ENCODE measurements at places on chromosomes 2 and 18.
A peak's percentile ranks its signal among the peaks of the same experiment; 100 is the strongest.

- DNase-seq, result no peak
These were observed 34.6 kb downstream of the MBP start for GRCh38 chr18:77098029-77098428.

GRCh38 chr18:48539406-48540250, 797 bp downstream of the CTIF start:
- peak; percentile 74 for DNase-seq

DNA sequence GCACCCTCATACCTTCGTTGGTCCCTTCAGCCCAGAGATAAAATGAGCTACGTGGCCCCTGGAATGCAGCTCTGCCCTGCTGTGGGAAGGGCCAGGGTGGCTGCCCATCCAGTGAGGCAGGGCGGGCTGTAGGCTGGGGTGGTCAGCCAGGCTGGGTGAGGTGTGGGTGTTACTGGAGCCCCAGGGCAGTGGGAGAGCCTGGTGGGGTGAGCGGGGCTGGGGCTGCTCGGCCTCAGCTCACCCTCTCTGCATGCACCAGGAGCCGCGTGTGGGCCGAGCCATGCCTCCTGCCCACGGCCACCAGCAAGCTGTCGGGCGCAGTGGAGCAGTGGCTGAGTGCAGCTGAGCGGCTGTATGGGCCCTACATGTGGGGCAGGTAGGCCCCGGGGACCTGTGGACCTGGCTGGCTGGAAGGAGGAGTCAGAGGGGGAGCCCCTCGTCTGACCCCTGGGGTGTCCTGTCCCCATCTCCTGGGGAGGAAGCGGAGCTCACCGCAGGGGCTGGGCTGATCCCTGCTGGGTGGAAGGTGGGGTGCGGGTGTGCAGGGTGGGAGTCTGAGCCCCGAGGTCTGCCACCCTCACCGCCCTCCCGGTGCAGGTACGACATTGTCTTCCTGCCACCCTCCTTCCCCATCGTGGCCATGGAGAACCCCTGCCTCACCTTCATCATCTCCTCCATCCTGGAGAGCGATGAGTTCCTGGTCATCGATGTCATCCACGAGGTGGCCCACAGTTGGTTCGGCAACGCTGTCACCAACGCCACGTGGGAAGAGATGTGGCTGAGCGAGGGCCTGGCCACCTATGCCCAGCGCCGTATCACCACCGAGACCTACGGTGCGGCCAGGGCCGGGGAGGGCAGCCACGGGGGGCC, 5.5 kb downstream of the RNPEPL1 start:
- no peak for DNase-seq

GRCh38 chr2:235126768-235127167, 175.0 kb downstream of the SH3BP4 start:
- DNase-seq, result no peak

- no peak for DNase-seq
These were observed 21.6 kb downstream of the ASAP2 start for GRCh38 chr2:9228088-9228751.

DNA sequence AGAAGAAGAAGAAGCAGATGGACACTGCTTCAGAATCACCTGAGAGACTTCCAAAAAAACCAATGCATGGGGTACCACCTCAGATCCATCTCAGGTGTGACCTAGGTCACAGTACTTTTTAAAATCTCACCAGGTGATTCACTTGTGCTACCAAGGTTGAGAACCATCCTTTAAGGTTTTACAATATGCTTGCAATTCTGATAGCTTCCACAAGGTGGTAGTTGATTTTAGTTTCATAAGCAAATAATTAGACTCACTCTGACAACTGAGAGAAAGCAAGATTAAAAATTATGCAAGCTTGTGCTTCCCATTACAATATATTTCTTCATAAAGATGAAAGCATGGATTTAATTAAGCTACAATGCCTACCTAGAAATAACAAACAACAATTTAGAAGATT, 355.1 kb downstream of the EN1 start:
- DNase-seq, result peak; percentile 11

- peak; percentile 3 for DNase-seq
These were observed 1642.6 kb upstream of the NXPH2 start for GRCh38 chr2:140422759-140423158.

- no peak for DNase-seq
These were observed 347.1 kb upstream of the FAM98A start for GRCh38 chr2:33946193-33946592.

GRCh38 chr2:2993172-2993692, 384.4 kb downstream of the EIPR1 start:
- no peak for DNase-seq

- DNase-seq, result no peak
These were observed 5.0 kb downstream of the FBLN7 start for GRCh38 chr2:112143150-112143549.

- no peak for DNase-seq
These were observed 1.4 kb upstream of the HPCAL1 start for GRCh38 chr2:10300997-10301940.

DNA sequence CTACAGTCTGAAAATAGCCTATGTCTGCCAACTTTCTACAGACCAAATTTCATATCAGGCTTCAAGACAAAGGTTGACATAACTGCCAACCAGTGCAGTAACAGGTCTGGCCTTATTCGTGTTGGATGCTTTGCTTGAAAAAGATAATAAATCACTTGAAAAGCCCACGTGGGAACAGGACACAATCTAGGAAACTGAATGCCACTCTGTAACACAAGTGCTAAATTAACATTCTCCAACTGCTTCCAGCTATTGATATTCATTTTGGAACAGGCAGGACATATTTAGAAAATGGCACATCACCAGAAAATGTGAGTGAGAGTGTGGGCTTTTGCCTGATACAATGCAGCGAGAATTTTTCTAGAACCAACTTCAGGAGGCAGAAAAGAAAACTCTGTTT, 165.9 kb upstream of the CCDC150 start:
- peak; percentile 59 for DNase-seq

DNA sequence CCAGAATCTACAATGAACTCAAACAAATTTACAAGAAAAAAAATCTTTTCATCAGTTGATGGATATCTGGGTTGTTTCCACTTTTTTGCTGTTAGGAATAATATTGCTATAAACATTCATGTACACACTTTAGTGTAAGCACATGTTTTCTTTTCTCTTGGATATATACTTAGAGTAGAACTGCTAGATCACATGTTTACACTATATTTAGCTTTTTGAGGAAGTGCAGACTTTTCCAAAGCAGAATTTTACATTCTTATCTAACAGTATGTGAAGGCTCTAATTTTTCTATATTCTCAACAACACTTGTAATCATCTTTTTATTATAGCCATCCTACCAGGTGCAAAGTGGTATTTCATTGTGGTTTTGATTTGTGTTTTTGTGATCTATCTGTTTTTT, 103.6 kb upstream of the RMP24 start:
- no peak for DNase-seq

DNA sequence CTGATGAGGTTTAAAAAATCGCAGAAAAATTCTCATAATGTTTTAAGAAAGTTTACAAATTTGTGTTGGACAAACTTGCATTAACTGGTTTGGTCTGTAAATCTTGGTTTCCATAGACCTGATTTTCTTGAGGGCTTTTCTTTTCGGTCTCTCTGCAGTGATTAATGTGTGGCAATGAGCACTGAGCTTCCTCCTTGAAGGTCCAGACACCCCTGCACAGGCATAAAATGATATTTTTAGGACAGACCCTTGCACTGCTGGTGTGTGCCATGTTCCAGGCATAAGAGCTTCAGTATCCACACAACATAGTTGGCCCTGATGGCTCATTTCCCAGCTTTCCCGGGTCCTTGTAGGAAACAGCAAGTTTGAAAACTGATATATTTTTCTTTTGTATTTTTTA, 33.7 kb downstream of the MRPL33 start:
- no peak for DNase-seq

DNA sequence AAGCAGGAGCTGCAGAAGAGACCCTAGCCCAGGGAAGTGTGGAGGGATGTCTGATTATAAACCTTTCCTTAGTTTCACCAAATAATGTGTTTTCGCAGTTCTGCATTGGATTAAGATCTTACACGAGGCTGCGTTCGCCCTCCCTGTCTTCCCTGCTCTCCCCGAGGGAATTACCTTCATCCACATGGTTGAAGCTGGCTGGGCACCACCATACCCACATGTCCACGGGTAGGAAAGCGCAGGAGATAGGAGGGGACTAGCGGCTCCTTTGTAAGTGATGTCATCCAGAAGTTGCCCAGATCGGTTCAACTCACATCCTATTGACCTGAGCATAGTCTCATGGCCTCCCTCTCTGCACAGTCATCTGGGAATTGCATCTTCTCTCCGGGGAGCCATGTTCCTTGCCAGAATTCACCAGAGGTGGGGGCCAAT, 1.1 kb downstream of the TTL start:
- DNase-seq, result peak; percentile 55

DNA sequence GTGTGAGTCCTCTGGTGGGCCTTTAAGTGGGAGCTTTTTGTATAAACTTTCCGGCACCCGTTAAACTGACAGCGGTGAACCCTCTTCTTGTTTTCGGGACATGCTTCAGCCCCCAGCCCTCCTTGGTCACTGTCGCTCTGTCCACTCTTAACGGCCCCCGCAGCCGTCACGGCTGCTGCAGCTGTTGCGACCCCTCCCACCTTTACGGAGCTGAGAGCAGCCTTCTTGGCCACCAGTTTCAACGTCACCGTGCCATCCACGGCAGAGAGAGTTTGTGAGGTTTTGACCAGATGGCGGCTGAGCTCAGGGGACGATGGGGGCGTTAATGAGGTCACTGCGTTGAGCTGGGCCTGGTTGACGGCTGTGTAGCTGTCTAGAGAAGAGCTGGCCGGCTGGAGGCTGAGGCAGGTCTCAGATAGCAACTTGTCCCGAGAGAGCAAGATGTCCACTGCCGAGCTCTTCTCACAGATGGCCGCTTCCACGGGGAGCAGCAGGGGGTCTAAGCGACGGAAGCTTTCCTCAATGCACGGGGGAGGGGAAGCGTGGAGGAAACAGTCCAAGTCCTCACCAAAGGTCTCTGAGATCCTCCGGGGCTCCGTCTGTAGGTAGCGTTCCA, 41.9 kb downstream of the KLF7 start:
- DNase-seq, result no peak

DNA sequence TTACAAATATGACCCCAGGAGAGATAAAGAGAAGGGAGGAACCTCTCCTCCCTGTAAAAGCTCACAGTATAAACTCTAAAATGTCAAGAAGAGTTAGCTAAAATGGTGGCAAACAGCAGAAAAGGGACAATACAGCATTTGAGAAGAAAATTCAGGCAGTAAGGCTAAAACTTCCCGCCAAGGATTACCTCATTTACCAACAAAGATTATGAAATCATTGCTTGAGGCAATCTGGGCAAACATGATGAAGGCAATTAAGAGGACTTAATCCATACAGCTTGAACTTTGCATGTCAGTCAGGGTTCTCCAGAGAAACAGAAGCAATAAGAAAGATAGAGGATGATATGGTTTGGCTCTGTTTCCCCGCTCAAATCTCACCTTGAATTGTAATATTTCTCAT, 81.4 kb downstream of the CMPK2 start:
- DNase-seq, result no peak

DNA sequence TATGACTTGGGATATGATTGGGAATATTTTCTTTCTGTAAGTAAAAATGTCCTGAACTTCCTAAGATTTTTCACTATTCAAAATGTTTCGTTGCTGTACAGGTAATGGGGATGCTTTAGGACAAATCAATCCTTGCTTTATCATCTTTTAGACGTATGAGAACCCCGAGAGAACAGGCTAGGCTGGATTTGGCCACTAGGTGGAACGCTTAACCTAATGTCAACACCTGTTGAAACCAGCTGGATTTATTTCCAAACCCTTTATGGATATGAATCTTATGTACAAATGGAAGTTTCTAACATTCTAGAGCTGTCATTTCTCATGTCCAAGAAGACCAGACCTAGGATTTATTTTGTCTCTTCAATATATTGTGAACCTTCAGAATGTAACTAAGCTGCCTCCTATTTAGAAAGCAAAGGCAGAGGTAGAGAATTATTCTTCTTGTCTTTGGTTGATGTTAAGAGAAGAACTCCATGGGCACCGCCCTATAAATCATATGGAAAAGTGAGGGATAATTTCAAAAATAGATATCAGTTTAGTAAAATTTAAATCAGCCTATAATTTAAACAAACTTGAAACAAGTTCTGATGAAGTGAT, 96.7 kb downstream of the PMAIP1 start:
- DNase-seq, result peak; percentile 50

GRCh38 chr2:233638836-233639235, 2.6 kb downstream of the UGT1A10 start:
- no peak for DNase-seq

GRCh38 chr18:61581578-61582201, 248.5 kb downstream of the CDH20 start:
- peak; percentile 61 for DNase-seq

DNA sequence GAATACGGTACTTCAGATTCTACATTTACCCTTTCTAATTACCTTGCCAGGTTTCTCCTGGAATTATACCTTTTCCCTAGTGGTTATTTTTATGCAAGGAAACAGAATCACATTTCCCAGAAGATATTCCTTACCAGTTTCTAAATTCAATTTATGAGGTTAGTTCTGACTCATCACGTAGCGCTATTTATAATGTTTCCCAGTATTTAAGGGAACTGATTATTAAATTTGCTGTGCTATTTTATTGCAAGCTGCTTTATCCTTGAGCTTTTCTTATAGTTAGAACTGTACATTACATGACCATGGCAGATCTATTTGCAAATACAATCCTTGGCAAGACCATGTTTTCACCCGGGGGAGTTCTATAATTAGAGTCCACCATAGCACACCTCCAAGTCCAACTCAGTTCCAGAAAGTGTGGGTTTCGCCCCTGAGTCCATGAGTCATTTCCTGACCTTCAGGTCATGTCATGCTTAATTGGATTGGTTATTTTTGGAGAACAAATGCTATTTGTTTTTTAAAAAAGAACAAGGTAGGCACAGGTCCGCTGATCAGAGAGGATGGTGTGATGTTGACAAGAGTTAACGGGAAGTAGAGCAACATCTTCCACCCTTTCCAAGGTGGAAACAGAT, 126.6 kb downstream of the ZNF532 start:
- DNase-seq, result peak; percentile 50

- DNase-seq, result no peak
These were observed 12.1 kb downstream of the SCYGR4 start for GRCh38 chr2:227629435-227629834.

- no peak for DNase-seq
These were observed 1.8 kb downstream of the LCLAT1 start for GRCh38 chr2:30448866-30449265.

DNA sequence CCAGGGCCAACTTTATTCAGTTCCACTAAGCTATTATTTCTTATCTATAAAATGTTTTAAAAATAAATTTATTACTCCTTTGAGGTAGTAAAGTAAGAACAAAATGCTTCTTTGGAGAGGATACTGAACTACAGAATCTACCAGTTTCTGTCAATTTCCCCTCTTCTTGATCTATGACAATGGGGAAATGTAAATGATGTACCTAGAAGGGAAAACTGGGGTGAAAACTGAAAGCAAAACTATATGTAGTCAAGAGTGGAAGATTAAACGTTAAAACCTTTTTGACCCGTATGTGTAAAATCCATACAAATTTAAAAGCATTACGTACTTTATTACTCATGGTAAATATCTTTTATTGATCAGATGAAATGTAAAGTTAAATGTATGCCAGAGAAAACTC, 1287.8 kb upstream of the TMEFF2 start:
- DNase-seq, result no peak
